H9 (cell line): ENCODE measurements at places on chromosomes 1 and 21.

- DNase-seq = peak; percentile 93
- no peaks in the 10 kb centered on the region for H3K4me1 ChIP-seq
- no peak within 1 kb of the TSS; the same call in 2 of the 3 replicates for H3K4me3 ChIP-seq
- no peaks in the 10 kb centered on the region for H3K27me3 ChIP-seq
- H3K27ac ChIP-seq = no peak within 1 kb of the TSS
- H3K36me3 ChIP-seq = no peaks in the 10 kb centered on the region
These were observed at the start of gene RGS4 for GRCh38 chr1:163069142-163069541. TSS of gene RGS4 (plus strand) at chr1:163069361. CDS start at chr1:163069485, 124 bp downstream.

- H3K4me3 ChIP-seq = no peak overlapping the region
- no peaks in the 10 kb centered on the region for H3K27me3 ChIP-seq
- DNase-seq = no peak
- H3K27ac ChIP-seq = no peak overlapping the region
- no peaks in the 10 kb centered on the region for H3K4me1 ChIP-seq
These were observed 28.1 kb downstream of the VANGL1 start for GRCh38 chr1:115669886-115670285.

GRCh38 chr1:178030467-178030866 lies 60.6 kb upstream of the SEC16B start:
- H3K4me1 ChIP-seq = no peaks in the 10 kb centered on the region
- no peaks in the 10 kb centered on the region for H3K27me3 ChIP-seq
- no peak overlapping the region for H3K27ac ChIP-seq
- no peak overlapping the region for H3K4me3 ChIP-seq
- DNase-seq = no peak

- no peak for DNase-seq
- no peak overlapping the region for H3K27ac ChIP-seq
- peaks cover 3% of the 10 kb centered on the region; the same call in 1 of the 2 replicates for H3K4me1 ChIP-seq
- H3K4me3 ChIP-seq = no peak overlapping the region
- peaks cover 22% of the 10 kb centered on the region for H3K36me3 ChIP-seq
These were observed 21.3 kb upstream of the PHTF1 start for GRCh38 chr1:113780374-113781146.

- no peaks in the 10 kb centered on the region for H3K4me1 ChIP-seq
- no peak overlapping the region for H3K27ac ChIP-seq
- no peaks in the 10 kb centered on the region for H3K27me3 ChIP-seq
- H3K36me3 ChIP-seq = peaks cover 38% of the 10 kb centered on the region
- H3K4me3 ChIP-seq = no peak overlapping the region
These were observed 6.6 kb upstream of the PEX19 start for GRCh38 chr1:160291248-160292220.

DNA sequence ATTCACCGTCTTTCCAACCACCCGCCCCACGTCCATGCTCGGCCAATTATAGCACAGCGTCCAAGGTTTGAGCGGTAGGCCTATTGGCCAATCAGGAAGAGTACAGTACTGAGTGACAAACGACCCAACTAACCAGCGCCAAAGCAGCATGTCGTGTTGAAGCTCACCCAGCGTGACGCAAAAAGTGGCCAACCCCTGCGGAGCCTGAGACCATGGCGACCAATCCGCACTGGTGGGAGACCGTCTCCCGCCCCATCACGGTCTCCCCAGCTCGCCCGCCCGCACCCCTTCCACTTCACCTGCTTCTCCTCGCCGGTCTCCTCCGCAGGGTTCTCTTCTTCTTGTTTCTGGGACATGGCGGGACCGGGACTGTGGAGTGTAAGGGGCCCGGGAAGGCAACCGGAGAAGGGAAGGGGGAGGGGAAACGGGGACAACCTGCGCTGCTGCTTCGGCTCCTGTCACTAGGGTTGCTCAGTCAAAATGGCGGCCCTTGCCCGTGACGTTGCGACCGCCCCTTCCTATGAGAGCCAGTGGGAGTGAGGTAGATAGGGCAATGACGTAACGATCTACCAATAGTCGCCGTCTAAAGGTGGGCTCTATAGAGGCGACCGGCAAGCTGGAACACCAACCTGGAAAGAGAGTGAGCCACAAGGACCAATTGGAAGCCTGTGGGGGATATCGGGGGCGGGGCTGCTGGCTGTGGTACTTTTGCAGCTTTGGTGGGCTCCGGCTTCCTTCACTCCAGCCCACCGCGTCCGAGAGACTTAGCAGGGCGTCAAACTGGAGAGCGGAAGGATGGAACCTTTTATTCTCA lies at the start of gene ENSA:
TSS of gene ENSA (minus strand) at position 498 of the 814 bp plus-strand sequence. CDS start at position 356, 142 bp downstream.
- peaks cover 45% of the 10 kb centered on the region for H3K36me3 ChIP-seq
- no peak within 1 kb of the TSS for H3K27ac ChIP-seq
- H3K27me3 ChIP-seq = no peaks in the 10 kb centered on the region
- H3K4me1 ChIP-seq = peaks cover 7% of the 10 kb centered on the region; the same call in 1 of the 2 replicates
